Stimulated activated CD8-positive, alpha-beta memory T cell treated with anti-CD3 and anti-CD28 coated beads, Interleukin-7, amount 100 ng/mL, for 24 hours (primary cell): ENCODE measurements at places on chromosomes 3 and 15.

DNA sequence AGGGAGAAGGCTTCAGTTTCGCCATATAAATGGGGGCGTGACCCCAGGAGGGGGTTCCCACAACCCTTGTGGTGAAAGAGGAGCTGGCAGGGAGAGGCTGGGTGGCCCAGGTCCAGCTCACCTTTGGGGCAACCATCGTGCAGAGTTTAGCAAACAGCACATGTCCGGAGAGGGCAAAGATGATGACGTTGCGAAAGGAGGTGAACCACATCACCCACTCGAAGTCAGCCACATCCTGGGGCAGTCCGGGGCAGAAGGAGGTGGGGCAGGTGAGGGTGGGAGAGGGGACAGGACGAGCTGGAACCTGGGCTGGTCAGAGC is 3.7 kb downstream of the HHATL start:
- DNase-seq = no peak

GRCh38 chr3:9292516-9292915 is 43.1 kb upstream of the SRGAP3 start:
- DNase-seq = no peak

DNA sequence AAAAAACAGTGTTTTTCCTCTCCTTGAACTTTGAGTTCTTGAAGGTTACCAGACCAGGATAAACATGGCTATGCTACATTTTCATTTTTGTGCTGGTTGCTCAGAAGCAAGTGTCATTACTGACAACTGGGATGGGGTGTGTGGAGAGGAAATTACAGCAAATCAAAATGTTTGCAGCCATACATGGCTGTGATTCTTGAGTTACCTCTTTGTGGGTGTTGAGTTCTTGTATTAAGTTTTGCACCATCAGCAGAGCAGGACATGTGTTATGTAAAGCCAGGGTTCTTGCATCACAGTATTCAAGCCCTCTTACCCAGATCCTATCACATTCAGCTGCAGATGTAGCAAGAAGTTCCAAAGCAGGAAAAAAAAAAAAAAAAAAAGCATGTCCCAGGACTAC is 53.9 kb upstream of the ATOSA start:
- DNase-seq = no peak

DNA sequence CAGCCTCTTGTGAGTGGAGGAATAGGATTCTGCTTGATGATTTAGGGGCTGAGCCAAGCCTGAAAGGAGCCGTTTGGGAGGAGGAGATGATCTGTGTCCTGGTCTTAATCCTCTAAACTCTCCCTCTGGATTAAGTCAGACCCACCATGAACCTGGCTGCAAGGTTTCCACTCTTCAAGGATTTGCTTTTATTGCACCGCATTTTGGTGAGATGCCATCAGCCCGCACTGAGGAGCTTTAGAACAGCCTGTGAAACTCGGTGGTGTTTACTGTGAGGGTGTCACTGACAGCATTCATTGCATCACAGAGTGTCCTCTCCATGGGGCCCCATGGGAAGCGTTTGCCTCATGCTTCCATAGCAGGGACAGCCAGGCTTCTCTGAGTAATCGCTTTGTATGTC is 59.2 kb downstream of the EPHB1 start:
- DNase-seq = no peak

DNA sequence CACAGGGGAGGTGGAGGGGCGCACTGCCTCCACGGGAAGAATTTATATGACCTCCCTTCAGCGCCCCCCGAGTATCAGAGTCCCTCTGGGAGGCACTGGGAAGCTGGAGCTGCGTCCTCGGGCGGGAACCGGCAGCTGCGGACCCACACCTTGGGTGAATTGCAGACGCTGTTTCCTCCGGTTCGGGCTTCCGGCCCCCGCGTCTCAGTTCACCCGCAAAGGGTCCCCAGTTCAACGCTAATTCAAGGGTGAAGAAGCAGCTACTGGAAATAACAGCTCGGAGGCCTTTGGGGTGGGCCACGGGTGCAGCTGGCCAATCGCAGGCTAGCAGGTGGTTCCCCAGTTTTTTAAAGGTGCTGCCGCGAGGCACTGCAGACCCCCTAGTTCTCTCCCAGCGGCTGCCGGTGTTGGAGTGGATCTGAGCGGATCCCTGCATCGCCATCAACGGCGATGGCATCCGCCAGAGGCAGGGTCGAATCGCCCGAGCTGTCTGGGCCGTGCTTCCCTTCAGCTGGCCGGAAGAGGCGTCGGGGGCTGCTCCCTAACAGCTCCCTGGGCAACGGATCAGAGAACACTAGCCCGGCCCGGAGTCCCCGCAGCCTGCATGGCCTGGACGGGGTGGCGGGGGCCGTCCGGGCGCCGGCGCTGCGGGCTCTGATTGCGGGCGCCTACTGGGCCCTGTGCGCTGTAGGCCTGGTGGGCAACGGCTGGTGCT is 19.4 kb upstream of the ADAMTS7 start:
- no peak for DNase-seq

DNA sequence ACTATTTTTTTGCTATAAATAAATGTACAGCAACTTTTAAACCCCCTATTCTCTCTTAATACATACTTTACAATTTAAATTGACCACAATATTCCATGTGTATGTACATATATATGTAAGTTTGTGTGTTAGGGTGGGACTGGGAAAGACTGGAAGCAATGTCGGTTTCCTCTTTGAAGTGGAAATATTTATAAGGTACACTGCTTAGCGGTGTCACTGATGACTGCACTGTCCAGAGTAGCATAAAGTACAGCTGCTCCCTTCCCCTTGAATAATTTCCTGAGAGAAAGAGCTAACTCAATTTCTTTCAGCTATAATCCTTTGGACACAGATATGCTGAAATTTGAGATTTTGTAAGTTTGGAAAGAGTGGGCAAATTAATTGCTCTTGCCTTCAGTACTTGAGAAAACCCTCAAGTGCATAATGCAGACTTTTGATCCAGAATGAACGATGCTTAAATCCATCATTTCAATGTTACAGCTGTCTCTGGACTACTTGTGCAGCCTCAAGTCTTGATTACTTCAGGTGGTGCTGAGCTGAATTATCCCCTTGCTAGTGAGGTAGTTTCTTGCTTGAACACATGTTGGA is 267.0 kb upstream of the CFAP20DC start:
- no peak for DNase-seq

GRCh38 chr15:95319242-95319641 is 1011.3 kb upstream of the NR2F2 start:
- no peak for DNase-seq

GRCh38 chr3:129607391-129608068 is 1.1 kb upstream of the PLXND1 start:
- no peak for DNase-seq

GRCh38 chr15:100844167-100844566 is 35.5 kb upstream of the ALDH1A3 start:
- DNase-seq = no peak

DNA sequence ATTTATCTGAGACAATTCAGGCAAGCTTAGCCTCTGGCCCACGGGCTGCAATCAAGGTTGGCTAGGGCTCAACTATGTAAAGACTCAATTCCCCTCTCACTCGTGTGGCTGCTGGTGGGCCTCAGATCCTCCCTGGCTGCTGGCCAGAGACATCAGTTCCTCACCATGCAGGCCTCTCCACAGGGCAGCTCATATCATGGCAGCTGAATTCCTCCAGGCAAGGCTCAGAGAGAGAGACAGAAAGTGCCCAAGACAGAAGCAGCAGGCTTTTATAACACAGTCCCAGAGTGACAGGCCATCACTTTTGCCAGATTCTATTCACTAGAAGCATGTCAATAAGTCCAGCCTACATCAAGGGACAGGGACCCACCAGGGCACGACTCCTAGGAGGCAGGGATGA is 63.2 kb downstream of the XXYLT1 start:
- DNase-seq = no peak

GRCh38 chr3:62926494-62926893 is 51.3 kb upstream of the CADPS start:
- DNase-seq = no peak

DNA sequence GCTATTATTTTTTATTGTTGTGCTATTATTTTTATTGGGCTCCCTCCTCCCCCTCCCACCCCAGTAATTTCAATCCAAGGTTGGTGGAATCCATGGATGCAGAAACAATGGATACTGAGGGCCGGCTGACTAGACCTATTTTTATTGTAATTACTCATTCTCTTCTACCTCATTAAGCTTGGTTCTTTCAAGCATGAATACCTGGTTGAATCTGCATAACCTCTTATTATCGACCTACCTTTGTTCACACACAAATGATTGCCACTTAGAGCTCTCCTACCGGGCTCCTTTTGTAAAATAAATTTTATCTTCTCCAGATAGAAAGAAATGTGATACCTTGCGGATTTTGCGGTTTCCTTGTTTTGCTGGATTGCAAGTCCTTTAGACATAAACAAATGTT is 31.6 kb downstream of the BTD start:
- DNase-seq = no peak

DNA sequence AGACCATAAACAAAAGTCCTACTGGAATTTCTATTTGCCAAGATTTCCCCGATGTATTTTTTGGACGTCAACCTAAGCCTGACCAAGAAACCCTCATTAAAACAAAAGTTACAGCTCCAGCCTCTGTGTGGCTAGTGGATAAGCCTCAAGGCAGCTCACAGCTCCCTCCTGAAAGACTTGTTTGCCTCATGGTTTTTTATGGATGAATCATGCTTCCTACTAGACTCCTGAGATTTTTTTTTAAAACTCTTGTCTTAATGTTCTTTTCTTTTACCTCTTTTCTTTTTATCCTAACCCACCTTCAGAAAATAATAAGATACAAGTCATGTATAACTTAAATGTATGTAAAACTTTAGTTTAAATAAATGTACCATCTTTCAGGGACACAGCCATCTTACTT is 52.4 kb downstream of the SUCNR1 start:
- no peak for DNase-seq
